ENCODE measurements at places on chromosomes 5 and 9.

- no peak for DNase-seq
These were observed 90.9 kb downstream of the ANKRD55 start for GRCh38 chr5:56142233-56142613.

GRCh38 chr5:129382921-129383672 lies 77.0 kb upstream of the ADAMTS19 start:
- DNase-seq: no peak

GRCh38 chr5:15700373-15700772 lies 200.4 kb downstream of the FBXL7 start:
- no peak for DNase-seq

DNA sequence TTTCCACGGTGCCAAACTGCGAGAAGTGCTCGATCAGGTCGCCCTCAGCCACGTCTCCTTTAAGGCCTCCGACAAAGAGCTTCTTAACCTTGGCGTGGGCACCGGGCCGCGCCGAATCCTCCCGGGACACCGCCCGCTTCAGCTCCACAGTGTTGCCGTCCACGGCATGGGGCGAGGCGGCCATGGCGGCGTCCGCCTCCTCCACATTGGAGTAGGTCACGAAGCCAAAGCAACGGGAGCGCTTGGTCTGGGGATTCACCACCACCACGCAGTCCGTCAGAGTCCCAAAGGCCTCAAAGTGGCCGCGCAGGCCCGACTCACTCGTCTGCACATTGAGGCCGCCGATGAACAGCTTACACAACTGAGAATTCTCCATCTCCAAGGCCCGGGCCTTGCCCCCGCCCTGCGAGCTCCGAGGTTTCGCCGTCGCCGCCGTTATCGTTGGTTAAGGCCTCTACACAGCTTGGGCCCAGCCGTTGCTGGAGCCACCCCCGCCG lies 424 bp downstream of the HNRNPA0 start:
- no peak for DNase-seq

DNA sequence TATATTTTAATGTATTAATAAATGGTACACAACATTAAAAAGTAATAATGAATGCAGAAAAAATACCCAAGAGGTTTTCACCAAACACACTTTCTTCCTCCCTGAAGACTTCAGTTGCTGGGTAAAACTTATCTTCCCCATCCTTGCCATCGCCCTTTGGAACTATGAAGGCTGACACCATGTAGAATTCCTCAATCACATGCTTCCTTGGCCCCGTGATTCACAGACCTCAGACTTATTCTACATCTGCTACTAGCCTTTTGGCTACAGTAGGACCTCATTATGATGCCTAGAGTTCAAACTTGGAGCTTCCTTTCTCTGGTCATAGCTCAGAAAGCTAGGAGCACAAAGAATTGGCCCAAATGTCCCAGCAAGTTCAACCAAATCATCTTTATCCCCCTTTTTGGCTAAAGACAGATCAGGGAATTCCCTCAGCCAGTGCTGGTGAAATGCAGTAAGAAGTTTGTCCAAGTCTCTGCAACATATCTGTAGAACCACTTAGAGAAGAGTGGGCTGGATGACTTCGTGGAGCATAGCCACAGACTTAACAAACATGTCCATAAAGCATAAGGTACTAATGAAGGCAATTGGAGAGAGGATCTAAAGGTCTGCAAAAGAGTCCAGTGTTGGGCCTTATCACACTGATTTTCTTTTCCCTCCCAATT lies 253.5 kb downstream of the SEC61B start:
- DNase-seq: no peak

GRCh38 chr5:169415371-169415770 lies 114.4 kb upstream of the SLIT3 start:
- DNase-seq: no peak

DNA sequence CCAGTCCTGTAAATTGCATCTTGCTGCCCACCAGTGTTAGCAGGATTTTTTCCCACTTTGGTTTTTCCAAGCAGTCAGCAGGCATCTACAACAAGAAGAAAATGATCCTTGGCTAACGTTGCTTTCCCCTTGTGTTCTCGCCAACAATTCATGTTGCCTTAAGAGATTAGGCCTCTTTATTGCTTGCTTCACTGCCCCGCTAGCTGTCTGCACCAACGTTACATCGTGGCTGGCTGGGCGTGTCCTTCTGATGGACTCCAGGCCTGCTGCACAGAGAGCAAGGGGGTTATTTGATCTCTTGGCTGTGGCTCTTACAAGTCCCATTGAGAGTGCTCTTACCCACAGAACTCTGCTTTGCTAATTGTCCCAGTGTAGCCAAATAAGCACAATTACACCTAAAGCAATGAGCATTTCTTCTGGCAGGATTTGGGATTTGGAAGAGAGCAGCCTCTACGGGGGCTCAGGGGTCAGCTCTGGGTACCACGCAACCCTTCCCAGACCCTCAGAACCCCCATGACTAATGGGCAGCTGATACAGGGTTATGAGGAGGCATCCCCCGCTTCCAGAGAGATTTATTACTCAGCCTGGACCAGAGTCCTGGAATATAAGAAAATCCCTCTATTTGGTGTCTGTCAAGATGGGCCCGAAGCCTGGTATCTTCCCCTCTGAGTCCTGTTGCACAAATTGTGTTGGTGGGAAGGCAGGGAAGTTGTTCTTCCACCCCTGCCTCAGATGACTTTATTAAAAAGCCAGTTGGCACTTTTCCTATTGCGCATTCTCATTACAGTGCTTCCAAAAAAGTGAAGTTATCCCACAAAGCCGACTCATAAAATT lies 17.6 kb downstream of the DCANP1 start:
- DNase-seq: no peak

- DNase-seq: no peak
These were observed 94.2 kb downstream of the PCSK1 start for GRCh38 chr5:96338624-96339415.

- DNase-seq: no peak
These were observed 12.1 kb upstream of the DIPK1B start for GRCh38 chr9:136700304-136700703.

DNA sequence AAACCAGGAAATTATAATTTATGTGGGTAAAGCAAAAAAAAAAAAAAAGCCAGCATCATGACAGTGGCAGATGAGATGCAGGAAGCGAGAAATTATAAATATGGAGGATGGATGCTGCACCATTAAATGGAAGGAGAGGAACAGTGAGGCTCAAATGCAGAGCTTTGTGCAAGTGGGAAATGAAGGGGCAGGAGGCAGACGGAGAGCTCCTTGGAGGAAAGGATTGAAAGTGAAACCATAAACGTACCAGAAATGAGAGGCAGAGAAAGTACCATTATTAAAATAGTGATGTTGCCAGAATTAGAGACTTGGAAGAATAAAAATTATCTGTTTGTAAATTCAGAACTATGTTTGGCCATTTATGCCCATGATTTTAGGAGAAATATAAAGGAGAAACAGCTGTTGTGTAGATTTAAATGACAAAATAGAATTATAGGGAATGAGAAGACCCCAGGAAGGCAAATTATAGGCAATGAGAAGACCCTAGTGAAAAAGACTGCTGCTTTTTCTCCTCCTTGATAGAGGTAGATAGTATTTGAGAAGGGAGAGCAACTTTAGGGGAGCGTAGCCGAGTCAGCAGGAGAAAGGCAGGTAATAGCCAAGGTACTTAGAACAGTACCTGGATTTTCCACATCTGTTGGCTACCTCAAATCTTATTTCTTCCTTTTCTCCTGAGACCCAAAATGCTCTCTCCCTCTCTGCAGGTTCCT lies 341.0 kb upstream of the CD180 start:
- DNase-seq: no peak

- no peak for DNase-seq
These were observed 122.9 kb downstream of the TMEM174 start for GRCh38 chr5:73295921-73296320.

- DNase-seq: no peak
These were observed 68.5 kb upstream of the CEP78 start for GRCh38 chr9:78167356-78167755.

DNA sequence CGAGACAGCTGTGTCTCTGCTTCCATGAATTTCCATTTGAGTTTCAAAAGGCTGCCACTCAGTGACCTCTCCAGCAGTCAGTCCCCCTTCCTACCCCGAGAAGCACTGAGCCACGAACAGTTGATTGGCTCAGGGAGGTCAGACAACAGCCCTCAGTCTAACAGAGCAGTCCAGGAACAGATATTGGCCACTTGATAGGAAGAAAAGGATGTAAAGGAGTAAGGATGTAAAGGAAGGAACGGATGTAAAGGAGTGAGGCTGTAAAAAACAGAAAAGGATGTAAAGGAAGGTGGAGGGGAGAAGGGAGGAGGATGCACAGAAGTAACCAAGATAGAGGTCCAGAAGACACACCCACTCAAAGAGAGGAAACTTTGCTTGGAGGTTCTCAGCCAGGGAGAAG lies 3.2 kb upstream of the NR4A3 start:
- DNase-seq: no peak

DNA sequence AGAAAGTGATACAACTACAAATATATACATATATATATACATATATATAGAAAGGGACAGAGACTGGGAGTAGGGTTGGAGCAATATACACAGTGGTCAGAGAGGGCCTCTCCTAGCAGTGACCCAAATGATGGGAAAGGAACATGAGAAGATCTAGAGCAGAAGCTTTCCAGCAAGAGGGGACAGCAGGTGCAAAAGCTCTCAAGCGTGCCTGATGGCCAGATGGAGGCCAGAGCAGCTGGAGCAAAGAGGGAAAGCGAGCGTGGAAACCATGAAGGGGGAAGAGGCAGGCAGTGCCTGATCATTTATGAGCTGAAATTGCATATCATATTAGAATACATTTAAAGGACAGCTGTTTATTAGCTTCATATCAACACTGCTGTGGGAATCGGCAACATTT lies 7.6 kb upstream of the GRPEL2 start:
- DNase-seq: no peak

All from CD8-positive, alpha-beta T cell (primary cell).